Metanephros (tissue), 2 donors: ENCODE measurements at places on chromosomes 11 and 22. TPM values are rescaled to one million over a fixed set of nuclear protein-coding genes. Genes with fewer than 3 reads are reported as not detected.

NCAPD3 gene
- 29.2 TPM for total RNA-seq

OR8A1 gene
- total RNA-seq = not detected

CFAP300 gene
- total RNA-seq = 1.9 TPM

BARX2 gene
- total RNA-seq = 0.12 TPM

TMEM191B gene
- total RNA-seq = 3.1 TPM

RASSF7 gene
- total RNA-seq = 55.8 TPM

CREB3L1 gene
- 11.7 TPM for total RNA-seq

MAJIN gene
- 0.70 TPM for total RNA-seq

BAIAP2L2 gene
- 4.5 TPM for total RNA-seq

SYT8 gene
- 0.82 TPM for total RNA-seq

SMIM38 gene
- total RNA-seq = 0.99 TPM
